D721Med (cell line): ENCODE measurements at places on chromosomes 5 and 9.

DNA sequence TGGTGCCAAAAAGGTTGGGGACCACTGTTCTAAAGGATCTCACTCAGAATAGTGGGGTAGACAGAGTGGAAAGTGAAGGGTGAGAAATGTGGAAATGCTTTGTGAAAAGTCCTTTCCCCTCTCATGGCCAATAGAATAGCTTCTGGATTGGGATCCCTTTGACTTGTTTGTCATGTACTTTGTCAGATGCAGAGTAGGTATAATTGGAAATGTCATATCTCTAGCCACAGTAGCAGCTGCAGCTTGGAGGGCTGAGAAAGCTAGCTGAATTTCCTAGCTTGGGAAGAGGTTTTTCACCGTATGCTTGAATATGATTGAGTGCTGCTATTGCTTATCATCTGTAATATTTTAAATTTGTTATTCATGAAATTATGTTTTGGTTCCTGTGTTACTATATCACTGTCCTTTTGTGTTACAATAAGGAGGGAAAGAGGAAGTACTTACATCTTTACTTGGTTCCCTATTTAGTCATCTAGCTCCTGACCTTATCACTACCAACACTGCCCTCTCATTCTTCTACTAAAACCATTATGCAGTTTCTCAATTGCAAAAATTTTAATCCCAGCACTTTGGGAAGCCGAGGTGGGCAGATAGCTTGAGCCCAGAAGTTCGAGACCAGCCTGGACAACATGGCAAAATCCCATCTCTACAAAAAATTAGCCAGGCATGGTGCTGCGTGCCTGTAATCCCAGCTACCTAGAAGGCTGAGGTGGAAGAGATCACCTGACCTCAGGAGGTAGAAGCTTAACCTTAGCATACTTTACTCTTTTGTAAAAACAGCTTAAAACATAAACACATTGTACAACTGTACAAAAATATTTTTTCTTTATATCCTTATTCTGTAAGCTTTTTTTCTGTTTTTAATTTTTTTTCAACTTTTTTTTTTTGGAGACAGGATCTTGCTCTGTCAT lies 12.4 kb downstream of the SLC30A5 start:
- DNase-seq: no peak

- no peak for DNase-seq
Observed at GRCh38 chr5:150599917-150600511, 40.4 kb upstream of the SYNPO start.

- no peak for DNase-seq
Observed at GRCh38 chr5:159263569-159263905, 447 bp downstream of the UBLCP1 start.

DNA sequence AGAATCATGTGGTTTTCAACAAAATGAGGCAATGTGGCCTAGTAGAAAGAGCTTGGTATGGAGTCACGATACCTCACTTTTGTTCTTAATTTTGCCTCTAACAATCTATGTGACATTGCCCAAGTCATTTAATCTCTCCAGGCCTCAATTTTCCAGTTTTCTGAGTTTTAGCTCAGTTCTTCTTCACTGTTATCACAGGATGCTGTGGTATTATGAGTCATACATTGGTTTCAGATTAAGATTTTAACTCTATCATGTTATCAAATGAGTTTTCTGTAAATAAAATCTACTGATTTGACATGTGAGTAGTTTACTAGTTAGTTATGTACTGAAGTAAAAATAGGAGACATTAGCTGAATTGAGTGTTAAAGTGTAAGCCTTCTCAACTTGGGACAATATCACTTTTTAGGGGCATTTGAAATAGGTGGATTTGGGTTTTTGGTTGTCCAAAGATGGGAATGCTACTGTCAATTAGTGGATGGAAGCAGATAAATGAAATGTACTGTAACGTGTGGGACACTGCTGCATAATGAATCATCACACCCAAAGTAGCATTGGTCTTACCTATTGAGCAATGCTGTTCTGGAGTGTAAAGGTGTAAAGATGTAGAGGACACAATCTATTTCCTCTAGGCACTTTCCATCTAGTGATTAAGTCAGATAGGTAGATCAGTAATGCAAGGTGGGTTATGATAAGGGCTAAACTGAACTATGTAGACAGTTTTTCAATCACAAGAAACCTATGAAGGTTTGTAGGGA lies 73.3 kb downstream of the NNT start:
- no peak for DNase-seq

GRCh38 chr5:173920024-173920753 lies 32.0 kb downstream of the CPEB4 start:
- DNase-seq: no peak

DNA sequence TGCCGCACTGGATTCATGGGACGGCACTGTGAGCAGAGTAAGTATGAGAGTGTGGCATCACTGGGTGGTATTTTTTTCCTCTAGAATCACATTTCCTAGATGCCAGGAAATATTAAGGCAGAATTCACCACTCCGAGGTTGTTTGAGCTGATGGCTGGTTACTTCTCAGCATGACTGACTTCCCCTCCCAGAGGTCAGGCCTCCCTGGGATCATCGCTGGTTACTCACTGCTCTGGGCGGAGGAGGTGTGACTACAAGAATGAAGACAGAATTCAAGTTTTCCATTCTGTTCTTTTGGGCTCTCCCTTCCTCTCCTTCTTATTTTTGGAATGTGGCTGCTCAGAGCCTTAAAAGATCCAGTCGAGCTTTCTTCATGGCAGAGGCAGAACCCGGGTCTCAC lies 76.6 kb upstream of the PRRC1 start:
- no peak for DNase-seq

- DNase-seq: no peak
Observed at GRCh38 chr5:135242866-135243555, 156.0 kb downstream of the MACROH2A1 start.

DNA sequence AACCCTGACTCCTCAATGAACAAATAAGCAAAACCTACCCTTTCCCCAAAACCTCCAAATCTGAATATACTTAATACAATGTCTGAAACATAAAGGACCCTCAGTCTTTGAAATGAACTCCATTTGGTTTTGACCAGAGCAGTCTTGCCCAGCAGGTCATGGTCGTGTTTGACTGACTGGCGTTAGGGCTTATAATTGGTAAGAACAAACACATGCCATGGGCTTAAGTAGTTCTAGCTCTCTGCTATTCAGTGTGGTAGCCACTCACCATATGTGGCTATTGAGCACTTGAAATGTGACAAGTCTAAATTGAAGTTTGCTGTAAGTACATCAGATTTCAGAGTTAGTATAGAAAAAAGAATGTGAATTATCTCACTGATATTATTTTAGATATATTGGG lies 42.1 kb downstream of the LRRTM2 start:
- no peak for DNase-seq

GRCh38 chr9:69178583-69179011 lies 4.5 kb downstream of the TJP2 start:
- DNase-seq: no peak

- DNase-seq: no peak
Observed at GRCh38 chr5:128635379-128635778, 97.3 kb upstream of the FBN2 start.

GRCh38 chr9:116260531-116260930 lies 106.9 kb downstream of the PAPPA start:
- DNase-seq: no peak

- no peak for DNase-seq
Observed at GRCh38 chr9:95640336-95640735, 123.6 kb upstream of the PTCH1 start.

DNA sequence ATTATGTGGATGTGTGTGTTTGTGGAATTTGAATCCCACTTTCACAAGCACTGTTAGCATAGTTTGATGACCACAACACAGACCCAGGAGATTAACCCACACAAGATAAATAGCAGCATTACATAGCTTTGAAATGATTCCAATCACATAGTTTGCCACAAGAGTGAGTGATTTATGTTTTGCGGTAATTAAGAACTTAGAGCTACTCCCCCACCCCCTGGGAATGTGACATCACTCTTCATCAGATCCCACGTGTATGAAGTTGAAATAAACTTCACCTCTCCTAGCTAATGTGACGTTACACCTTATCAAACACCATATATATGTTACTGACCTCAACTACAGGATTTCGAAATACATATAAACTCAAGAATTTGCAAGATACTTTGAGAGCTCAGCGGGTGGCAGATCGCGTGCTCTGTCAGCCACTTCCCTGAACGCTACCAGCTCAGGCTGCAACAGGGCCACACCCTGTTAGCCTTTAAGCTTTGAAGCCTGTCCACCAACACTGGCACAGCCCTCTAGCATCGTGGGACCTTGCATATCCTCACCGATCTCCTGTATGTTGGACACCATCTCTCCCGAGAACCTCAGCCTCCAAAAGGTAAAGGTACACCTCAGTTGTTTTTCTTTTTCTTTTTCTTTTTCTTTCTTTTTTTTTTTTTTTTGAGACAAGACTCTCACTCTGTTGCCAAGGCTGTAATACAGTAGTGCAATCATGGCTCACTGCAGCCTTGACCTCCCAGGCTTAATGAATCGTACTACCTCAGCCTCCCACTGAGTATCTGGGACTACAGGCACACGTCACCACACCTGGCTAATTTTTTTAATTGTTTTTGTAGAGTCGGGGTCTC lies 1.7 kb upstream of the AGTPBP1 start:
- DNase-seq: no peak

DNA sequence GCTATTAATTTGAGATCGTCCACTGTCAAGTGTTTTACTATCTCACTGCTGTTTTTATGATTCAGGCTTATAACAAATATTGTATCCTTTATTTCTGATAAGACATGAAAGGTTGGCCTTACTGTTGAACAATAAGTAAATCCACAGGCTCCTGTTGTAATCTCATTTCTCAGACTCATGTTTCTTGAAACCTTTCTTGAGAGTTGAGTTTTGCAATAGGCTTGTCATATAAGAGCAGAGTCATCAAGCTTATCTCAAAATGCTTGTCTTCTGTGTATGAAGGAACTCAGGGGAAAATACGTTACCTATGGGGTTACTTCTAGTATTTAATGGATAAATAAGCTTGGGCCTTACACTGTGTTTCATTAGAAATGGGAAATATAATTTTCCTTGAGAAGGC lies 9.2 kb upstream of the TLX3 start:
- DNase-seq: no peak

DNA sequence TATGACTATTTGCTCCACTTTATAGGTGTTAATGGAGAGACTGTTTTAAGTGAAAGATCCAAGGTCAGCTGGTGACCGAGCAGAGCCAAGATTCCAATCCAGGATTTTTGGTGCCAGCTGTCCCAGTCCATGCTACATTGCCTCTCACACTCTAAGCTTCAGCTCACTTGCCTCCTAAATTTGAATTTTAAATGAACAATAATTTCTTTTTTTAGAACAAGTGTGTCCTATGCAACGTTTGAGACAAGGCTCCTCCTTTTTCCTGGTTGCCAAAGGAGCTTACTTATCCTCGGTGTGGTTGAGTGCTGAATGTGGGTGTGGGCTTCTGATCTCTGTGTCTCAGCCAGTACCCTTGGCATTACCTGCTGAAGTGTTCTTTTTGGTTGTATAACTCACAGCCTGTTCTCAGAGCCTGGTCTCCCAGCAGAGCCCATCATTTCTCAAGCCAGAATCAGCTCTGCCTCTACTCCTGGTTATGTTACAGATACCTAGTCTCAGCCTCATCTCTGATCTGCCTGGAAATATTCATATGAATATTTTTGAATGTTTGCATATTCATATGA lies 4.0 kb upstream of the PRRC1 start:
- no peak for DNase-seq

DNA sequence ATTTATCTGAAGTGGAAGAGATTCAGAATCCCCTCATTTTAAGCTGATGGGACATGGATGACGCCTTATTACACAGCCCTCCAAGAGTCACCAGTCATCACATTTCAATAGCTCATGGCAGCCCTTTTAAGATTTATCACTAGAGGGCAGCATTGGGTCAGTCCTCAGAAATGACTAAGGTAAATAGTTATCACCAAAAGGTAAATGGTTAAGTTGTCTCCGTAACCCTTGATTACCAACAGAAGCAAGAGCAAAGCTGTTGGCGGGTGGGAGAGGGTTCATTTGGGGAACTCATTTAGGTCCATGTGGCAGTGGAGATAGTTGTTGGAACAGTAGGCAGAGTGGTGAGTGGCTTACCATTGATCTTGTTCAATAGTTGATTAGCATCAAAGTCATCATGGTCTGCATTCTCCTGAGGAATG lies 12.0 kb upstream of the C9 start:
- DNase-seq: no peak

DNA sequence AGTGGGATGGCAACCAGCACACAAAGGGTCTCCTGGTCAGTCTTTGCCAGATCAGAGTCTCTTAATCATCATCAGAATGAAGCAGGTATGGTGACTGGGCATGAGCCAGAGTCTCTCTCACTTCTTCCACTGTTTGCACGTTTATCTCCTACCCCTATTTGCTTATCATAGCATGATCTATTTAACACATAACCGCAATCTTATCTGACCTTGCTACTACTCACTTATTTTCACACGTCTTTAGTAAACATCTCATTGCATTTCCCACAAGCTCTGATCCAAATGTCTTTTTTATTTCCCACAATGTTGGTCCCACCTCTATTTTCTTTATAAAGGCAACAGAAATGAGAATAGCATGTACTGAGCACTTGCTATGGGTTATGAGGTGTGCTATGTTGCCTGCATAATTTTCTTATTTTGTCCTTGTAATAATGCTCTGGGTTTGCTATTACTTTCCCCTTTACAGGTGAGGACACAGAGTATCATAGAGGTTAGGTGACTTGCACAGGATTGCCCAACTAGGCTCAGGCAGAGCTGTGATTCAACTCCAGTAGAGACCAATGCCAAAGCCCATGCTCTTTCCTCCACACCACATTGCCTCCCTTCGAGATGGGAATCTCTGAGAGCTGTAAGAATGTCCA lies 39.7 kb upstream of the IL7R start:
- no peak for DNase-seq

DNA sequence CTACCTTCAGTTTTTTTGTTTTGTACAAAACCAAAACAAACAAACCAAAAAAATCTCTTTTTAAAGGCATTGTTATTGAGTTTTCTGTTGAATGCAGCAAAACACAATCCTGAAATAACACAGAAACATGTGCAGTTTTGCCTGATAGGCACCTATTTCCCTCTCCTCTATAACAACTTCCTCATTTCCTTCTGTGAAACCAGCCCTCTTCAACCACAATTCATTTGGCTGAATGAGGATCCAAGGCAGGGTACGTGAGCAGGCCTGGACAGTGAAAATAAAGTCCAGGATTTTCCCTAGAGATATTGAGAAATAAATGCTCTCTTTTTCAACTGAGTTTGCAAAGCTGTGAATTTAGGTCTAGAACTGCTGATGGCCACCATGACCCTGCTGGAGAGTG lies 134.8 kb upstream of the LARP1 start:
- DNase-seq: no peak

DNA sequence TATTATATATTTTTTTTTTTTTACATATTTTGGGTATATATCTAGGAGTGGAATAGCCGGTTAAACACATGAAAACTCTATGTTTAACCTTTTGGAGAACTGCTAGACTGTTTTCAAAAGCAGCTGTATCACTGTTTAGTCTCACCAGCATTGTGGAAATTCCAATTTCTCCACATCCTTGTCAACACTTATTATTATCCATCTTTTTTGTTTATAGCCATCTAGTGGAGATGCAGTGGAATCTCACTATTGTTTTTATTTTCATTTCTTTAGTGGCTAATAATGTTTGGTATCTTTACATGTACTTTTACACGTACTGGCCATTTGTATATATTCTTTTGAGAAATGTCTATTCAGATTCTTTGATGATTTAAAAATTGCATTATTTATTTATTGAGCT lies 22.7 kb upstream of the CCDC180 start:
- DNase-seq: no peak

GRCh38 chr5:42874621-42875198 lies 63.0 kb upstream of the SELENOP start:
- no peak for DNase-seq

- DNase-seq: no peak
Observed at GRCh38 chr9:21943464-21943863, 50.7 kb downstream of the CDKN2A start.
